ENCODE measurements at places on chromosomes 7 and 10. TPM values are rescaled to one million over a fixed set of nuclear protein-coding genes. Genes with fewer than 3 reads are reported as not detected.

DNA sequence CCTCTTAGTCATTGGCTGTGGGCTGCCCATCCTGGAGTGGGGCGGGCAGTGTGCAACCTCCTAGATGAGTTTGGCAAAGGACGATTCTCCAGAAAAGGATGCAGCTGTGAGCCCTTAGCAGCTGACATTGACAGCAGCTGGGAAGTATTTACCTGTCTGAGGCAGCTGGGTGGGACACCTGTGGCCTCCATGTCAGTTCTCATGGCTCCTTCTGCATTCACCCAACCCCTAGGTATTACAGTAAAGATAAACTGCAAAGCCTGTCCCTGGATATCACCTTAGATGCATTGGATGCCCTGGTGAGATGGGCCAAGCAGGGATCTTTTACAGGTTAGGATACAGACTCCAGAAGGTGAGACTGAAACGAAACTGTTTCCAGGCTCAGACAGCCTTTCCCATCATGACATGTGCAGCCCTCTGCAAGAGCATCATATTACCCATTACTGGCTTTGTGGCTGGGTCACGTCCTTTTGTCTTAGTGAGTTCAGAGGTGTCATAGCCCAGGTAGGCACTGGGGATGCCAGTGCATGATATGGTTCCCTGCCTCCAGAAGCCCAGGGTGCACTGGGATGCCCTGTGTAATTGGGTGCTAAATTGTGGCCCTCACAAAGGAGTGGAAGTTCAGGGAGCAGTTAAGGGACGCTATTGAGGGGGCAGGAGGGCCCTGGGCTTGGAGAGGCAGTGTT lies 28.9 kb downstream of the MINDY4 start:
- no peak for DNase-seq
- peaks cover 2% of the 10 kb centered on the region for H3K27me3 ChIP-seq
- peaks cover 15% of the 10 kb centered on the region for H3K4me1 ChIP-seq
- H3K36me3 ChIP-seq: no peaks in the 10 kb centered on the region
- no peak overlapping the region for H3K4me3 ChIP-seq

Gene RHOBTB1
- total RNA-seq: 20.3 TPM

DNA sequence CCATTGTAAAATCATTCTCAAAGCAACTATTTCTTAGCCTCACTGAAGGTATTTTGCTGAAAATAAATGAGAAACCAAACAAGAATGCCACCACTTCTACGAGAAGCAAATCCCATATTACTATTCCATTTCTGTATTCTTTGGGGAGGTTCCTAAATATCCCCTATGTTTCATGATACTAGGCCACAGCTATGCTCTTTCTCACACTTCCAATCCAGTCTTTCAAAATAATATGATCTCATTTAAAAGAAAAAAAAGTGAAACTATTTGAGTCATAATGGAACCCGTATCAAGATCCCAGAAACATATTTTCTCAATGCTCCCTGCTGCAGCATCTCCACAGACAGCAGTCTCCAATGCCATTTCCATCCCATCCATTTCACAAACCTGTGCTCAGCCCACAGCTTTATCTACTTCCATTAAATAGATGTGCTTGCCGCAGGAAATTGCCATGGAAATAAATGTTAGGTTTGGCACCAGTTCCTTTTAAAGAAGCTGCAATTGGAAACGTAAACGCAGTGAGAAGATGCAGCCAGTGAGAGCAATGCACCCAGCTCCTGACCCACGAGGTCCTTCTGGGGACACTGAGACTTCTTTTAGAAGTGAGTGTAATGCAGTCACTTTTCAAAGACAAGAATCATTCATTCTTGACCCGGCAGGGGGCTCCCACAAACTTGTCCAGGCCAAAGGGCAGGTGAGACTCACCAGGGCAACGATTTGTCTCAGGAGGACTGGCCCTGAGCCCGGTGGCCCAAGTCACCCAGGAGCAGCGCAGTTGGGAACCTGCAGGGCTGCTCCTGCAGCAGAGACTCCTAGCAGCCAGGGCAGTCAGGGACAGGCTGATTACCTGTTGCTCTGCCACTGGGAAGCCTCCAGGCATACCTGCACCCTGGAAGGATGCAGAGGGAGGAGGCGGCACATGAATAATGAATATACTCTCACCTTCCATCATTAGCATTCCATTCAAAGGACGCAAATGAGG lies 99.6 kb downstream of the C10orf90 start:
- H3K36me3 ChIP-seq: no peaks in the 10 kb centered on the region
- H3K4me1 ChIP-seq: peaks cover 4% of the 10 kb centered on the region
- no peak overlapping the region for H3K27ac ChIP-seq

Gene STAG3
- 1.9 TPM for total RNA-seq

DNA sequence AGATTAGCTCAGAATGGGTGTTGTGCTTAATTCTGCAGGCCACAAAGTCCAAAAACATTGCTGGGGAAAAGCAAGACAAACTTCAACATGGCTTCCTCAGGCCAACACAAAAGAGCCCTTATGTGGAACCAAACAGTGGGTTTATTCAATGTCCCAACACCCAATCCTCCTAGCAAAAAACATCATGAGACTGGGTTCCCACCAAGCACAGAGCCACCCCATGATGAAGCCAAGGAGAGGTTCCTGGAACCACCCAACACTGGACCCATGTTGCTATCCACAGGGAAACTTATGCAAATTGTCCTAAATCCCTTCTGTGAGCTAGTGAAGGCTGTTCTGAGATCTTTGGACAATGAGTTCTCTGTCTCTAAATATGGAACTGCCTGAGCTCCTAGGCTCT lies 24.0 kb downstream of the SLC25A13 start:
- H3K4me1 ChIP-seq: peaks cover under 1% of the 10 kb centered on the region
- no peaks in the 10 kb centered on the region for H3K27me3 ChIP-seq
- peaks cover 16% of the 10 kb centered on the region for H3K36me3 ChIP-seq
- H3K27ac ChIP-seq: no peak overlapping the region
- H3K4me3 ChIP-seq: no peak overlapping the region
- DNase-seq: no peak
